ENCODE measurements at places on chromosomes 13 and 19.

- DNase-seq: peak; percentile 97
Measured at GRCh38 chr19:58575183-58576041, 2.3 kb upstream of the MZF1 start.

DNA sequence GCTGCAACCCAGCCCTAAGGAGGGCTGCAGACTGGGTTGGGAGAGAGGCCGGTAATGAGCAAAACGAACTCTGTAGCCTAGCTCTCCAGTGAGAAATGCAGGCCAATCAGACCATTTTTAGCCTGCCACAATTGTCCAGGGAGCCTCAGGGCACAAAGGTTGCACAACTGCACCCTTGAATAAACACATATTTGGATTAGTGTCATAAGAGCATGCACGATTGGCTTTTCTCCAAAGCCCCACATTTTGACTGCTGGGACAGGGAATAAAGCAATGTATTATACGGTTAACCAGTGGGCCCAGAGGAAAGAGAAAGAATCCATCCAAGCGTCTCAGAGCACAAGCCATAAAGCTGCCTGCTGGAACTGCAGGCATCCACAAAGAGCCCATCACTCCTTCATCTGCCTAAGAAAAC lies 729.4 kb upstream of the SGCG start:
- DNase-seq: peak; percentile 62

GRCh38 chr13:89936256-89936655 lies 1411.2 kb upstream of the MIR17HG start:
- no peak for DNase-seq

DNA sequence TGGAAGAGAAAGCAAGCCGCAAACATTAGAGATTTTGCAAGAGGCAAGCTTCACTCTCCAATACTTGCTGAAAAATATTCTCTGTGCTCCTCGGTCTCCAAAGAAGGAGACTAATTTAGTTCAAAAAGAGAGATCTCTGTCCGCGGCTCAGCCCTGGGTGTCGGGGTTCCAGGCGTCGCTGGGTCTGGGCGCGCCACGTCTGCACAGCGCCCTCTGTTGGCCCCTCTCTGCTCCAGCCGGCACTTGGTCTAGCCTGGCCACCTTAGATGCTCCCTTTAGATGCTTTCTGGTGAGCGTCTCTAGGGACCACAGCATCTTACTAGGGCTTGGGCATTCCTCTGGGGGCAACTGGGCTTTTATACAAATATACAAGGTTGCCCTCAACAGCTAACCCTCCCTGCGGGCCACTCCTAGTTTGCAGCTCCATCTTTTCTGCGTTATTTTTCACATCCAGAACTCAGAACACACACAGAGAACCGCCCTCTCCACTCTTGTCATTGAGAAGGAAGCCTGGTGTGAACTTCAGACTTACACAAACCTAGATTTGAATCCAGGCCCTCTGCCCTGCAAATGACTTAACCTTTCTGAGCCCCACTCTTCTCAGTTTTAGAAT lies 78.3 kb downstream of the CYSLTR2 start:
- peak; percentile 73 for DNase-seq

GRCh38 chr19:16085115-16085514 lies 8.8 kb downstream of the TPM4 start:
- DNase-seq: no peak

DNA sequence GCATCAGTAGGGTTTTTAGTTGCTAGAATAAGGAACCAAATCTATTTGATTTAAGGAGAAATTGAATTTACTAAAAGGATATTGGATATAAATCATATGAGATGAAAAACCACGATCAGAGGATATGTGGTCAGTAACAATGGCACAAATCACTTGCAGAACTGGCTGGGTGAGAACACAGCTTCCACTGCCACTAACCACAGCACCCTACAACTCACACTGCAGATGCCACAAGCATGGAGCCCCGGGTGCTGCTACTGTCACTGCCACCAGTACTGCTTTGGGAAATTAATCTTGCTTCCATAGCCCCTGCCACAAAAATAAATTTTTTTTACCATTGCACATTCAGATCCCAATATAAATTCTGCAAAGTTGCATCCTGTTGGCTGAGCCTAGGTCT lies 40.6 kb upstream of the KLF12 start:
- no peak for DNase-seq

DNA sequence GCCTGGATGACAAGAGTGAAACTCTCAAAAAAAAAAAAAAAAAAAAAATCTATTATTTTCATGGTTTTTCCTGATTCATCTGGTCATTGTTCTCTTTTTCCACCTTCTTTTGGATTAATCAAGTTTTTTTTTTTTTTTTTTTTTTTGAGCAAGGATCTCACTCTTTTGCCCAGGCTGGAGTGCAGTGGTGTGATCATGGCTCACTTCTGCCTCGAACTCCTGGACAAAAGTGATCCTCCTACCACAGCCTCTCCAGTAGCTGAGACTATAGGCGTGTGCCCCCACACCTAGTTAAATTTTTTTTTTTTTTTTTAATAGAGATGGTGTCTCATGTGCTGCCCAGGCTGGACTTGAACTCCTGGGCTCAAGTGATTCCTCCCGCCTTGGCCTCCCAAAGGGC lies 27.7 kb downstream of the BLOC1S3 start:
- DNase-seq: no peak

DNA sequence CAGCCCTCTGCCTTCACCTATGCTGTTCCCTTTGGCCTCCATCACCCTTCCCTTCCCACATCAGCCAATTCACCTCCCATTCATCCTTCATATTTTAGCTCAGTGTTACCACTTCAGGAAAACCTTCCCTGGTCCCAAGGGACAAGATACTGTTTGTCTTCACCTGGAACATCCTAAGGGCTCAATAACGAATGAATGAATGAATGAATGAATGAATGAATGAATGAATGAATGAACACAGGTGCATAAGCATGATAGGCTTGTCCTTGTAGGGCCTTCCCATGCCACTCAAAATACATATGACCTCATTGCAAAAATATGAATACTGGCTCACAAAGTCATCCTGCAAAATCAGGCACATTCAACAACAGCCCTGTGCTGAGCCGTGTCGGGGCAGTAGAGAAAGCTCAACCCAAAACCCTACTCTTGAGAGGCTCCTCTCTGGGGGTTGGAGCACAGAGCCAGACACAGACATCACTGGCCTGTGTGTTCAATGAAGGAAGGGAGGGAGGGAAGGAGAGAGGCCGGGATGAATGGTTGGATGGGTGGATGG lies 33.7 kb upstream of the TPM4 start:
- no peak for DNase-seq

DNA sequence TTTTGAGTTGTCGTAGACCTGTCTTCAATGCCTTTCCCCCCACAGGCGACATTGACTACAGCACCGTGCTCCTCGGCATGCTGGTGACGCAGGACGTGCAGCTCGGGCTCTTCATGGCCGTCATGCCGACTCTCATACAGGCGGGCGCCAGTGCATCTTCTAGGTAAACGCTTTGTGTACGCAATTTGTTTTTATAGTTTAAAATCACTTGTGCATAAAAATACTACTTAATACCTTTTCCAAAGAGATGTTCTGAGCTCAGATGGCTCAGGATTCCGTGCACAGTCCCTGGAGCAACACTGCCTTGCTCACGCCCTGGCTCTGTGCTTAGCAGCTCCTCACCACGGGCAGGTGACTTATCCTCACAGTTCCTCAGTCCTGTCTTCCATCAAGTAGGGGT lies 30.1 kb upstream of the DCUN1D2 start:
- no peak for DNase-seq

DNA sequence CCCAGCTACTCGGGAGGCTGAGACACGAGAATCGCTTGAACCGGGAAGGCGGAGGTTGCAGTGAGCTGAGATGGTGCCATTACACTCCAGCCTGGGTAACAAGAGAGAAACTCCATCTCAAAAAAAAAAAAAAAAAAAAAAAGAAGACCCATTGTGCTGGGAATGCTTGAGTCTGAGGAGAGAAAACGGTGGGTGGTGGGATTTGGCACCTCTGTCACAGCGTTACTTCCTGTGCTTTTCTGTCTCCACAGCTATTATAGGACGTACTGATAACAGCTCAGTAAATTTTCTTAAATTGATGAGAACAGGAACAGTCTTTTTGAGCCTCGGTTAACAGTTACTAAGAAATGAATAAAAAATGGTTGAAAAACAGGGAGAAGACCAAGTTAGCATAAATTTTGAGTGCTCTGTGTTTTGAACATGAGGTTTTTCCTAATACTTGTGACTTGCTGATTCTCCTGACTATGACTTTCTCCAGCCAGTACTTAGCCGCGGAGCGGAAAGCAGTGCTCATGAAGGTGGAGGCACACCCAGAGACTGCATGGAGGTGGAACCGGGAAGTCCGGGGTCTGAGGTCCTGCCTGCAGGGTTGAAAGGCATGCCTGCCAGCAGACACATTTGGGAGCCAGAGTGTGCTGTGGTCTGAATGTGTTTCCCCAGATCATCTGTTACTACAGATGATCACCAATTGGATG lies 55.3 kb upstream of the TEX29 start:
- no peak for DNase-seq

DNA sequence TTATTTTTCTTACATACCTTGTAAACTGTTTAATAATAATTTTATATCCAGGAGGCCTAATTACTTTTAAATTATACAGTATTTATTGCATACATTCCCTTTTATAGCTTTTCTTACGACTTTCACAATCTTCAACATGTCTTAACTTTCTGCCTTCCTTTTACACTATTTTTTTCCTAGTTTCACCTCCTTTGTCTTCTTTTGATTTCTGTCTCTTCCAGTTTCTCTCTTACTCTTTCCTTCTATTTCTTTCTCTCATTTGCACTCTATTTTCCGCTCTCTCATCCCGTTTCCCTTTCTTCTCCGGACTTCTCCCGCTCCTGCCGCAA lies 11.5 kb downstream of the ZNF552 start:
- no peak for DNase-seq

GRCh38 chr13:99971576-99972189 lies at the start of gene ZIC5:
Gene ZIC5, minus strand, starts transcription at chr13:99971767. Its CDS starts 164 bp downstream, at chr13:99971603.
- no peak for DNase-seq

- DNase-seq: no peak
Measured at GRCh38 chr19:16342002-16342715, 17.5 kb downstream of the KLF2 start.

GRCh38 chr13:99654076-99654475 lies 152.8 kb downstream of the TM9SF2 start:
- no peak for DNase-seq

DNA sequence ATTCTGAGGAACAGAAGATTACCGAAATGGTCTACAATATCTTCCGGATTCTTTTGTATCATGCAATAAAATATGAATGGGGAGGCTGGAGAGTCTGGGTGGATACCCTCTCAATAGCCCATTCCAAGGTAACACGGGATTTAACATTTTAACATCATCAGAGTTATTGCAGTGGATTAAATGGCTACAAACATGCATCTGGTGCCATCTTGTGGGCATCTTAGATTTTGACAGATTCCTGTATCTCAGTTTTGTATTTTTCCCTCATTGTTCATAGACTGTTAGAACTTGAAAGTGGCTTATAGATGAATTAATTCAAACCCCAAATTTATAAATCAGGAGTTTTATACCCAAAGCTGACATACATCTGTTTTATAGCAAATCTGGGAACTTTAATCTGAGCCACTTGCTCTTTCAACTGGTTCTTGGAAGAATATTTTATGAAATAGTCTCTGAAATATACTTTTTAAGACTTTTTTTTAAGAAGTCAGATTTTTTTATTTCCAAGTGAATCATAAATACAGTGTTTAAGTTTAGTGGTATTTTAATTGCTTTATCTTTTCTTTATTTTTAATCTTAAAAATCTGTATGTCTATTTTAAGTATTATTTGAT lies 215.2 kb downstream of the NBEA start:
- no peak for DNase-seq

- DNase-seq: no peak
Measured at GRCh38 chr13:30835442-30835841, 70.6 kb upstream of the MEDAG start.

GRCh38 chr13:47146136-47146535 lies 249.3 kb upstream of the HTR2A start:
- DNase-seq: no peak

DNA sequence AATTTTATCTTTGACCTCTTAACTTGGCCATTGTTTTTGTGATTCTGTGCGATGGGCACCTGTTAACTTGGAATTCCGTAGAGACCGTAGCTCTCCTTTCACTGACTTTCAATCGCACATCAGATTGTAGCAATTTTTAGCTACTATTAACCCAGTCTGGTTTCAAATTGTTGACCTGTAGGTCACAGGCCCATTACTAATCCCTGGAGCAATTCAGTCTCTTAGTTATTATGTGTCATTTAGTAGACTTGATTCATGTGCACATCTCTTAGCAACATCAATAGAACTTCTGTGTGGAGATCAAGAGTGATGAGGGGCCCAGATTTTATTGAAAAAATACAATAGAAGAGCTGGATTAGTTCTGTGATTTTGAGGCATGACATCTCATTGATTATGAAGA lies 549.6 kb upstream of the SLC10A2 start:
- DNase-seq: no peak

DNA sequence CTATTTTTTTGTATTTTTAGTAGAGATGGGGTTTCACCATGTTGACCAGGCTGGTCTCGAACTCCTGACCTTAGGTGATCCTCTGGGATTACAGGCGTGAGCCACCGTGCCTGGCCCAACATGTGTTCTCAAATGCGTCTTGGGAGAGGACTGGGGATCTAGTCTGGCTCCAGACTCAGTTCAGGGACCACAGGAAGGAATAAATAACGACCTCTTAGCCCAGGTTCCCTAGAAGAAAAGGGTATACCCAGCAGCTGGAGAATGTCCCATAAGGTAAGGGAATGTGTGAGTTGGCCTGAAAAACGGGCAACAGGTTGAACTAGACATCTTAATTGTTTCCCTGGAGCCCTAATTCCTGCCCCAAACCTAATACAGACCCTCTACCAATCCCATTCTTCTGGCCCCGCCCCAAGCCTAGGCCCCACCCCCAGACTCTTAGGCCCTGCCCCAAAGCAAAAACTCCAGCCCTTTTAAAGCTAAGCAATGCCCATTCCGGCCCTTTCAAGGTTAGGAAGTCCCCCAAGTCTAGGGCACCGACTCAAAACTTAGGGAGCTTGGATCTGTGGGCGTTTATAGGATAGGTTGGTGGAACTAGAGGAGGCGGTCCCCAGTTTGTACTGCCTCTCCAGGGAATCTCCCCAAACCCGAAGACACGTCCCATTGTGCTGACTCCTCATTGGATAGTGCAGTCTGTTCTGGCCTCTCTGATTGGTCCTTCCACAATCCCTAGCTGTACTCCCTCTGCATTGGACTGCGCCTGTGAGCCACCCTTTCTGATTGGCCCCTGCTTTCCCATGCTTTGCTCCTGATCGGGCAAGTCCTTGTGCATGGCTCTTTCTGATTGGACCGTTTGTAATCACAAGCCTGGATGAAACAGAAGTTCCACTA lies 5.4 kb upstream of the LRFN1 start:
- DNase-seq: no peak

DNA sequence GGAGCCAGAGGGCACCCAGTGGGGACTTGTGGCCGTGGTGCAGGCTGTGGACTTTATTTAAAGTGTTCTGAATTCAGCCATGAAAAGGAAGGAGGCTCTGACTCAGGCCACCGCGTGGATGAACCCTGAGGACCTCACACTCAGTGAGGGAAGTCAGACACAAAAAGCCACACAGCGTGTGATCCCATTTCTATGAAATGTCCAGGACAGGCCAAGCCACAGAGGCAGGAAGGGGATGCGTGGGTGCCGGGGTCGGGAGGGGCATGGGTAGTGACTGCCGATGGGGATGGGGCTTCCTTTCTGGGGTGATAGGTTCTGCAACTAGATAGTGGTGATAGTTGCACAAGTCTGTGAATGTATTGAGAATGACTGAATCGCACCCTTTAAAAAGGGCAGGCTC lies 8.7 kb upstream of the ZBTB7A start:
- DNase-seq: no peak

All from right cardiac atrium (tissue), 5 donors.